Activated CD4-positive, alpha-beta T cell treated with anti-CD3 and anti-CD28 coated beads, Interleukin-2, amount 10 ng/mL, durations not matched to agents 7 days and 5 days (primary cell): ENCODE measurements at places on chromosomes 7 and 10.

GRCh38 chr10:117830787-117831212 lies 215.9 kb downstream of the RAB11FIP2 start:
- H3K4me3 ChIP-seq, result peak overlapping the region; percentile 70
- peak overlapping the region; percentile 91 for H3K27ac ChIP-seq
- DNase-seq, result peak; percentile 60
- peaks cover 27% of the 10 kb centered on the region for H3K4me1 ChIP-seq
- H3K36me3 ChIP-seq, result peaks cover 2% of the 10 kb centered on the region
- H3K27me3 ChIP-seq, result no peaks in the 10 kb centered on the region

- no peaks in the 10 kb centered on the region for H3K4me1 ChIP-seq
- DNase-seq, result no peak
- no peak overlapping the region for H3K27ac ChIP-seq
- H3K36me3 ChIP-seq, result peaks cover 5% of the 10 kb centered on the region
Measured at GRCh38 chr7:157937406-157937805, 600.6 kb downstream of the DNAJB6 start.

- no peak within 1 kb of the TSS for H3K4me3 ChIP-seq
- no peak within 1 kb of the TSS for H3K27ac ChIP-seq
- no peaks in the 10 kb centered on the region for H3K4me1 ChIP-seq
- H3K27me3 ChIP-seq, result no peaks in the 10 kb centered on the region
- no peaks in the 10 kb centered on the region for H3K36me3 ChIP-seq
Measured at GRCh38 chr10:86654411-86655172, at the start of gene OPN4. Gene OPN4, plus strand, starts transcription at chr10:86654547. Its CDS starts 237 bp downstream, at chr10:86654784.

DNA sequence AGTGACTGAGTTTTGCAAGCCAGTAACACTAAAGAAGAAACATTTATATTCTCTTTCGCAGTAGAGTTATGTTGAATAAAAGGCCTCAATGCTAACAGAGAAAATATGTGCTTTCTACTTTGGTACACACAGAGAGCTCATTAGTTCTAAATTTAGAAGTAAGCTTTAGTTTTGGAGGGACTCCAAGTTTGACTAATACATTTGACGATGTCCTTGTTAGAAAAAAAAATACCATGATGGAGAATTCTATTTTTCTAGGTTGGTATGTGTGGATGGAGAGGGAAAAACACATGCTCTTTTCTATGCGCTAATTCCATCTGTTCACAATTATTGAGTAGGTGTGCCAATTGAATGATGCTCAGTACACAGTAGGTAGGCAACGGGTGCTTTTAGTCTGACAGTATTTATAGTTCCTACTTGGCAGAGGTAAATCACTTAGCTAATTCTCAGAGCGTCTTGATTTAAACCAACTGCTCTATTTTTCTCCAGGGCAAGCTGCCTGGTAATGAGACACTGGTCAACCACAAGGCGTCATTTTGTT lies 327.2 kb upstream of the AKR1E2 start:
- H3K27ac ChIP-seq, result no peak overlapping the region
- DNase-seq, result no peak
- no peaks in the 10 kb centered on the region for H3K36me3 ChIP-seq
- H3K27me3 ChIP-seq, result peaks cover 11% of the 10 kb centered on the region

DNA sequence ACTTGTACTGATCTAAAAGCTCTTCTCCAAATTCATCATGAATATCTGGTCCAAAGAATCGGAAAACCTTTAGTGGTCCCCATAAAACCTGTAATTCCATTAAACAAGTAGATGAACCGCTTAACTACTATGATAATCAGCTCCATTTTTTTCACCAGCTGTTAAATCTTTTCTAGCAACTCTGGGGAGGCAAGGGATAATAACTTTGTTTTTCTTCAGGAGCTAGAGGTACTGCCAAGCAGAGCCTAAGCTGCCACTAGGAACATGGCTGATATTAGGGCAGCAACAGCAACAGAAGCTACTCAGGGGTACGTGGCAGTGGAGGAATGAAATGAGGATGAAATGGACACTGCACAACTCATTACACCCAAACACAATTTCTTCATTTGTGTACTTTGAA lies 138.0 kb downstream of the SRPK2 start:
- no peak overlapping the region for H3K4me3 ChIP-seq
- no peak for DNase-seq
- H3K4me1 ChIP-seq, result peaks cover 11% of the 10 kb centered on the region
- no peaks in the 10 kb centered on the region for H3K27me3 ChIP-seq

GRCh38 chr7:117872561-117873309 lies 506 bp downstream of the CTTNBP2 start:
- H3K27me3 ChIP-seq, result peaks cover 51% of the 10 kb centered on the region
- DNase-seq, result no peak
- H3K27ac ChIP-seq, result no peak overlapping the region
- H3K36me3 ChIP-seq, result no peaks in the 10 kb centered on the region
- H3K4me3 ChIP-seq, result no peak overlapping the region

DNA sequence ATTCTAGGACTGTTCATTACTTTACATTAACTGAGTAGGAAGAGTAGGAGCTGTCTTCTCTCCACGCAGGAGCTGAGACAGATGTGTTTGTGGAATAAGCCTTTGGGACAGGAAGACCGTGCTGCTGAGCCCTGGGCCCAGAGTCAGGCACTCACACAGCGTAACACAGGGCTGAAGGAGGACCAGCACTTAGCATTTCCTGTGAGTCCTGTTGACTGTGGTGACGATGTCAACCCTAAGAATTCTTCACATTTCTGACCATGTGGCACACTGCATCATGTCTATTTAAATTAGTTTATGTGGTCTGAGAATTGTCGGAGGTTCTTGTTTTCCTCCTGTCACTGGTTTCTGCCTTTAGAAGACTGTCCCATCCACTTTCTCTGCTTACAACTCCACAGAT lies 117.2 kb downstream of the PIP4K2A start:
- H3K27me3 ChIP-seq, result no peaks in the 10 kb centered on the region

DNA sequence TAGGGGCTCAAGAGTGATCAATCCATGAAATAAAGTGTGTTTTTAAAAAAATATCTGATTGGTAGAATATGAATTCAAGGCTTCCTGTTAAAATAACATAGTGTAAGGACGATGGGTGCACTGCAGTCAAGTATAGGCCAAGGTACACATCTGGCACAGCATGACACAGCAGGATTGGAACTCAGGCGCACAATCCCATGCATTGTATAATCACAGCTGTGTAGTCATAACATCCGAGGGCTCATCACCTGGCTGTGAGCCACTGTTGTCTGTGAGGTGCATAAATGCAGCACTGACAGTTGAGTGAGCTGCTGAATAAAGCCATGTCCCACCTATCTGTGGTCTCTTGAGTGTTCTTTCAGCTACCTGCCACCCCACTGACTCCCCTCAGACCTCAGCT lies 142.3 kb upstream of the HPS1 start:
- H3K4me3 ChIP-seq, result no peak overlapping the region
- no peaks in the 10 kb centered on the region for H3K36me3 ChIP-seq
